ENCODE measurements at places on chromosomes 7 and 10.

DNA sequence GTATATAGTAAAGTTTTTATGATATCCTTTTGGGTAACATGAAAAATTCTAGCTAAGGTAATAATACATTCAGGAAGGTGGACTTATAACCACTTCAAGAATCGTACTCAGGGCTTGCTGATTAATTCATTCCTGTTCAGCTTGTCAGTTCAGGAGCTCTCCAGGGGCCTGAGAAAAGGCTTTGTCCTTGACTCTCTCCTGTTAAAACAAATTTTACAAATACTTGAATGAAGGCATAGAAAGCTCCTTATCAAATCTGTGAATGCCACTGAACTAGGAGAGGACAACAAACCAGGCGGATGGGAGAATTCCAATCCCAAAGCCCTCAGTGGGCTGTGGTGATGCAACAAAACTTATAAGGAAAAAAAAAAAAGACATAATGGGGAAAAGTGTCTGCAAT, 354.5 kb upstream of the ZMIZ1 start:
- DNase-seq: no peak

- no peak for DNase-seq
Observed at GRCh38 chr10:126227762-126228134, 160.5 kb downstream of the ADAM12 start.

GRCh38 chr10:35471435-35471834, 133.7 kb upstream of the GJD4 start:
- no peak for DNase-seq

- no peak for DNase-seq
Observed at GRCh38 chr10:85532773-85533172, 833.8 kb downstream of the GRID1 start.

DNA sequence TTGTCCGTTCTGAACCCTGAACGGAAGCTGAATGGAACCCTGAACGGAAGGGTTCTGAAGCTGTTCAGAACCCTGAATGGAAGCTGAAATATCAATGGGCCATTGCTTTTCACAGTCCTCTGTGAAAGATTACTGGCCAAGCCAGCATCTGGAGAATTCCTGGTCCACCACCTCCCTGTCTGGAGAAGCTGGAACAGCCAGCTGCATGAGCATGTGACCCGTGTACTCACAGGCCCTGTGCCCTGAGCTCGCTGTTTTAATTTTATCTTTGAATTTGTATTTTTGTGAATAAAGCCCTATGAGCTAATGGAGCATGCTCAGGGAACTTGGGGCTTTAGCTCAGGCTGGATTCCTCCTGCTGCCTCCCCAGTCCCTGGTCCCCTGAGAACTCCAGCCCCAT, 37.2 kb downstream of the HTRA1 start:
- no peak for DNase-seq

DNA sequence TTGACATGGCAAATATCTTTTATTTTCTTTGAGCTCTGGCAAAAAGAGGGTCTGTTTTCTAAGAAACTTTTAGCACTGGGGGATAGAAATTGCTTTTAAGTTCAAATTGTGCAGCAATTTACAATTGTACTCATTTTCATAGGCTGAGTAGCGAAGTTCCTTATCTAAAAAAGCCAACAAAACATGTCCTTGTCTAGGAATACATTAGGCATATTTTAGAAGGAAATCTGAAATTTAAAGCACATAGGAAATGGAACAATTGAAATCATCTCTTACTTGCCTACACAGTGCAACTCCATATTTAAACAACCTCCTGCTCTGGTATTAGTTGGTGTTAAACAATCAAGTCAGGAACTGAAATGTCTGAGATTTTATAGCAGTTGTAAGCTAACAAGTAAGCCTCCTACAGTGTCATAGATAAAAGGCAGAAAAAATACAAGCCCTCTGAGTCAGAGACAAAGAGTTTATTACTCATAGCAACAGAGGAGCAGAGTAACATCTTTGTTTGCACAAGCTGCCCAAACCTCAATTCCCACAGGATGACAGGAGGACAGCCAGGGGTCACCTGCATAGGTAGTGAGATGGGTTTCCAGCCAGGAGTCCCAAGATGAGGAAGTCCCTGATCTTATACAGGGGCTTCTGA, 280.2 kb upstream of the HGF start:
- DNase-seq: no peak

- no peak for DNase-seq
Observed at GRCh38 chr7:88015309-88015708, 81.3 kb downstream of the ADAM22 start.

DNA sequence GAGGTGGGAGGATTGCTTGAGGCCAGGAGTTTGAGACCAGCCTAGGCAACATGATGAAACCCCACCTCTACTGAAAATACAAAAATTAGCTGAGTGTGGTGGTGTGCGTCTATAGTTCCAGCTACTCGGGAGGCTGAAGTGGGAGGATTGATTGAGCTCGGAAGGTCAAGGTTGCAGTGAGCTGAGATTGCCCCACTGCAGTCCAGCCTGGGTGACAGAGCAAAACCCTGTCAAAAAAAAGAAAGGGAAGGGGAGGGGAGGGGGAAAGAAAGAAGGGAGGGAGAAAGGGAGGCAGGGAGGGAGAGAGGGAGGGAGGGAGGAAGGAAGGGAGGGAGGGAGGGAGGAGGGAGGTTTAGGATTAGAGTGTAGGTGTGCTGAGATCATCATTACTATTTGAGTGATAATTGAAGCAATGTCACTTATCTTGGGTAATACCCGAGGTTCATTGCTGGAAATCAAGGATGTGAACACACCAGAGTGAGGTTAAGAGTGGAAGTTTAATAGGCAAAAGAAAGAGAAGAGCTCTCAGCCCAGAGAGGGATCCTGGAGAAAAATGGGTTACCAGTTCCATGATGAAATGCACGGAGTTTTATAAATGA, 27.6 kb downstream of the VCL start:
- no peak for DNase-seq

DNA sequence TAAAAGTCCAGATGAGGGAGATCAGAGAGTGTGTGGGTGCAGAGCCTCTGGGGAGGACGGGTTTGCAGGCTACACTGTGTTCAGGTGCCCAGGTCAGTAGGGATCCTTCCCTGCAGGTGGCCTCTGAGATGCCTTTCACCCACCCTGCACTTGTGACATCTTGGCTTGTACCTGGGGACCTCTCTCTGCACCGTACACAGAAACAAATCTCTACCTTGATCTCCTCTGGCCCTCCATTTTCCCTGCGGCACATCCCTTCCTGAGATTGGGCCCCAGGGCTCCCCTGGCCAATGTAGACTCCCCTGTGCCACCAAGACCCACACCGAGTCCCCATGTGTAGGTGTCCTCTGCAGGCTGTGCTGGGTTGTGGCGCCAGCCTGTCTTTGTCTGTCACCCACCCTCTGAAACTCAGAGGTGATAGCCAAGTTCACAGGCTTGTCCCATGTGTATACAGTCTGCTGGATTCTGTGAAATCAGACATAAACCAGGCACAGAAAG, 140.6 kb downstream of the PTPN20 start:
- no peak for DNase-seq

DNA sequence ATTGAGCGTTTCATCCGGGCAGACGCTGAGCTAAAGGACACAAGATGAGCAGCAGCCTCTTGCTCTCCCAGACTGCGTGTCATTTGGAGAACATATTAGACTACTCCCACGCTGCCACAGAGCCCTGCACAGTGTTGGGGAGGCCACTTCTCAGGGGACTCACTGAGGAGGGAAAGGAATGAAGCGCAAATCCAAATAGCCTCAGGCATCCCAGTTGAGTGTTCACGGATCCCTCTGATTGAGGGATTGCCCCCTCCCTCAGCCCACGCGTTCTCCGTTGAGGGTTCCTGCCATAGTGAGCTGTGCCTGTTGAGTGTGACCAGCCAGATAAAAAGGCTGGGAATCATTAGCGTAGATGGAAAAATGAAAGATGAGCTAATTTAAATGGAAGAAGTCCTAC, 563.4 kb downstream of the ACTR3B start:
- DNase-seq: no peak

GRCh38 chr10:4270116-4270515, 485.1 kb upstream of the KLF6 start:
- no peak for DNase-seq

DNA sequence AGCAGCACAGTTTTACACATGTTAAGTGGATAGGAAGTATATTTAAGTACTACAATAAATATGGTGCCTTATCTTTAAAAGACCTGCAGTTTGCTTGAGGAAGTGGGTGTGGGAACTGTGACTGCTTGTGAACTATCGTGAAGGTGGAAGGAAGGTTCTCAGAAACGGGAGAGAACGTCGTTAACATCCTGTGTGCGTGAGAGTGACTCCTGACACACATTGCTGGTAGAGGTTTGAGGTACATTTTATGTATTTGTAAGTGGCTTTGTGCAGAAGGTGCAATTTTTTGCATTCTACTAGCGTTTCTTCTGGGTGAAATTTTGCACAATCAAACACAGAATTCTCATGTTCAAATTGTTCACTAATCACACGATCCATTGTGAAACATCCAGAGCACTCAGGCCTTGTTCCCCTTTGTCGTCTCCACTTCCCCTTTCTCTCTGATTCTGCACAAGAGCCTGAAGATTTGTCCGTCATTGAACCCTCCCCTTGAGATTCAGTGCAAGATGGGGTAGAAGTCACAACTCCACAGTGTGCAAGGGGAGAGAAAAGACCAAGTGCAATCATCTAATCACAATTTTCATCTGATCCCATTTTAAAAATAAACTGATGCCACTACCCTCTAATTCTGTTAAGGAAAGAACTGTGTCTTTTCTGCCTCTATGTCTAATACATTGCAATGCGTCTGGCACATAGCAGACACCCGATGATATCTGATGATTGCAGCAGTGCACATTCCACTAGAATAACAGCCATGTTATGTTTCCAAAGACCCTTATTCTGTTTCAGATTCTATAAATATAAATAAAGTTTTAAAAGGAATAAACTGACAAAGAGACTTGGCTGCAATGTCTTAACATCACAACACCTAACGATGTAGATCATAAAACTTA, 279.9 kb downstream of the NEBL start:
- peak; percentile 2 for DNase-seq
